ENCODE measurements at places on chromosomes 5 and 9.
A peak's percentile ranks its signal among the peaks of the same experiment; 100 is the strongest.

GRCh38 chr5:93099902-93100347 lies 481.1 kb downstream of the NR2F1-AS1 start:
- DNase-seq = no peak

- no peak for DNase-seq
These were observed 139.2 kb upstream of the CCNH start for GRCh38 chr5:87551911-87552310.

GRCh38 chr5:34858790-34859189 lies 19.8 kb downstream of the TTC23L start:
- DNase-seq = no peak

GRCh38 chr5:39513236-39513635 lies 88.5 kb upstream of the DAB2 start:
- DNase-seq = no peak

DNA sequence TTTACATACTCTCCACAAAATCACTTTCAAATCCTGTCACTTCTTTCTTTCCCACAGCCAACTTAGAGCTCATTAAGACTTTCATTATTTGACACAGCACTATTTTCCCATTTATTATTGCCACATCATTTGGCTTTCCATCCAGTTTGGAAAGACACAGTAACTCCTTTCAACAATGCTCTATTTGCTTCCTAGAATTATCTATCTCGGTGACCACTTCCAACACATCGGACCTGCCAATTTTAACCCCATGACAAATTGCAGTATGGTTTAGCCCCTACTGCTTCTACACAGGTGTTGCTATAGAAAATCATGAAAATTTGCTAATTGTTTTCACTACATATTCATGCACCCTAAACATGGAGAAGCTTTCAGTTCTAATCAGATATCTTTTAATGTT lies 190.6 kb upstream of the COX7C start:
- no peak for DNase-seq

GRCh38 chr9:128895556-128895955 lies 13.6 kb downstream of the LRRC8A start:
- DNase-seq = no peak

DNA sequence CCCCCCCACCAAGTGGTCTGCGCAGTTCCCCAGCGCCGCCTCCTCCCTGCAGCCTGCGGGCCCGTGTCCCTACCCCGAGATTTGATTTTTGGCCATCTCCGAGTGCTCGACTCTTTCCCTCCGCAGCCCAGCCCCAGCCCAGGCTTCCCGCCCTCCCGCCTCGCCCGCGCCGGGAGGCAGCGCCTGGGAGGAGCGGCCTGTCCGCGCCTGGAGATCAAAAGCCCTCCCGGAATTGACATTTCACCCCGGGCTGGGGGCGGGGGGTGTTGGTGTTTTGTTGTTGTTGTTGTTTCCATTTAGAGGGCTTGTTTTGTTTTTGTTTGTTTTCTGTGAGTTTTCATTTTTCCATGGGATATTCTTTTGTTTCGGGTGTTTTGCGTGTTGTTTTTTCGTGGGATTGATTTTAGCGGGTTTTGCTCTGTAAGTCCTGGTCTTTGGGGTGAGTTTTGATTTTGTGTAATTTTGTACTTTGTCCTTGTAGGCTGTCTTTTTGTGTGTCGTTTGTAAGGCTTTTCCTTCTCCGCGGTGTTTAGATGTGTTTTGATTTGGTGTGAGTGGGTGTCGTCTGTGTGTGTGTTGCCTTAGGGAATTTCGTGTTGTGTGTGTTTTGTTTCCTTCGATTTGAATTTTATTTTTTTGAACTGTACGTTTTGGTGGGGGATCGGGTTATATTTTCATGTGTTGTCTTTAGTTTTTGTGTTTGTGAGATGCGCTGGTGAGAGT lies 1.7 kb upstream of the PAX5 start:
- peak; percentile 67 for DNase-seq

GRCh38 chr5:8924054-8924793 lies 621.7 kb downstream of the SEMA5A start:
- DNase-seq = no peak

- no peak for DNase-seq
These were observed 174.6 kb upstream of the ZNF608 start for GRCh38 chr5:124920909-124921666.

GRCh38 chr5:170313344-170313743 lies 15.8 kb upstream of the LCP2 start:
- no peak for DNase-seq

GRCh38 chr9:38467404-38467803 lies 43.1 kb upstream of the IGFBPL1 start:
- no peak for DNase-seq

GRCh38 chr5:134511796-134512660 lies 13.4 kb upstream of the JADE2 start:
- peak; percentile 97 for DNase-seq

DNA sequence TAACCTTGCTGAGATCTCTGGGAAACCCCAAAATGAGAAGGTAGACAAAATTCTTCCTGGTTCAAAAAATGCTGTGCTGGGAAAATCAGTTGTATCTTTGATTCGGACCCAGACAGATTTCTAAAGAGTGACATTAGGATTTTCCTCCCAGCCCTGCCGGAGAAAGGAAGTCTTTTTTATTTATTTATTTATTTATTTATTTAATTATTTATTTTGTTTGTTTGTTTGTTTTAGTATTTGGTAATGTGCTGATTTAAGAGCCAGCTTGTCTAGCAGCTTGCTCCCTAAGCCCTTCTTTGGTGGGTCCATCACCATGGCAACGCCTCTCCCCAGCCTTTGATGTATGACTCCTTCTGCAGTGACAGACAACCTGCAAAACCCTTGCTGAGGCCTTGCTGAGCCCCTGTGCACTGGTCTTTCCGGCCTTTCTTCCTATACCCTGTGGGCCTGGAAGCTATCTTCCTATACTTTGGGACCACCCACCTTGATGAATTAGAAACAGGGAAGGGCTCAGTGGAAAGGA lies 60.6 kb upstream of the AFAP1L1 start:
- no peak for DNase-seq

- no peak for DNase-seq
These were observed 1809.9 kb upstream of the ACO1 start for GRCh38 chr9:30574355-30575151.

DNA sequence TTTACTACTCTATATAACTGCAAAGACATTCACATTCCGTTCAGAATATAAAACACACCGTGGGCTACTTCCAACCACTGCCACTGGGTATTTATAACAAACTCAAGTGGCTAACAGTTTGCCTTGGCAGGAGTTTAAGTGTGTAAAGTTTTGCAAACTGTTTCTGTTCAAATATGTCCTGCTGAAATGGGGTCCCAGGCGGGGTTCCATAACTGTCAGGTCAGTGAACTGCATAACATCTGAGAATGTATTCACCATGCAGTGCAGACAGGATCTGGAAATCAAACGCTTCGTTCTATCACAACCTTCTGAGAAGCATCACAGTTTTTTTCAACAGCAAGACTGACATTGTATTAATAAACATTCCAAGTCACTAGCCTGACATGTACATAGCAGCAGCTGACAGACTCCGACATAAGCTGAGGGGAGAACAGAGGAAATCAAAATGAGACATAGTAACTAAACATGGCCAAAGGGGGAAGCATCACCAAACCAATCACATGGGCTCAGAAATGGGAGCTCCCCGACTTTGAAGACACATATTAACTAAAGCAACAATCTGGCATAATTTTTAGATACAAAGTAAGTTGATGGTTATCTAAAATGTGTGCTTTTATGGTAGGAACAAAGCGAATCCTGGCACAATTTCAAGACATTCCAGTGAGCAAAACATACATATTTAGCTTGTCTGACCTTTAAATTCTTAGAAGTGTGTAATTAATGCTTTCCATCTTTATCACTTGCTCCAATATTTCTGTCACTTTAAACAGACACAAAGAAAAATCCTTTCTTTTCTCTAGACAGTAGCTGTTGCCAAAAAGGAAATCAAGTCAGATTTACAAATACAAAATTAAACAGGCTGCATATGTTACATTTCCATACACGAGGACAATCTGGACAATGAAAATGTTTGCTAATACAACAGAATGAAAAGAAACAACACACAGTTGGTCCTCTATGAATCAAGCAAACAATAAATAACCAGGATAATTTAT lies 156.8 kb downstream of the MAPKAP1 start:
- no peak for DNase-seq

DNA sequence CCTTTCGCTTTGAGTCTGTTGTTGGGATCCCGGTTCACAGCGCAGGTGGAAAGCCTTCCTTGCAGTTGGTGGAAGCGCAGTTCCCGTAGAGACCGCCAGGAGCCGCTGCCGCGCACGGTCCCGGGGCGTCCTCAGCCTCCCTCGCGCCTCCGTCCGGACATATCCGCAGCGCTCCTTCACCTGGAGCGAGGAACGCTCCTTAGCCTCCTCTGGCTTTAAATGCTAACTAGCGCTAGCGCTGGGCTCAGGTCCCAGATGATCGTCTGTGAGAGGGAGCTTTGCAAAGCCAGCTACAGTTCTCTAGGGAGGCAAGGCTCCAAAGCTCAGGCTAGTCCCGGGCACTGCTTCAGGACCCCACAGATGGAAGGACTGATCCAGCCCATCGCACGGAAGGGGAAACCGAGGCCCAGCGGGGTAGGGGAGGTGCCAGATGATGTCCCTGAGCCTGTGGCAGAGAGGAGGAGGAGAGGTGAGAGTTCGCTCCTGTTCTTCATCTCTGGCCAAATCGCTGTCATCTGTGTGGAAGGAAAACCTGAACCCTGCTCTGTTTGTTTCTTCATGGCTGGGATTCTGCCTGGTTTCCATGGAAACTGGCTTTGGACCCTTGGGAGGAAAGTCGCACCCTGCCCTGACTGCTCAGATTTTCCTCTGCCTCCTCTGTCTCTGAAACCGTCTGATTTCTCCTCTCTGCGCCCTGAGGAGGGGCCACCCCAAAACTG lies 31.4 kb downstream of the COL15A1 start:
- DNase-seq = peak; percentile 92

GRCh38 chr5:135737701-135738563 lies 96.5 kb upstream of the SLC25A48 start:
- DNase-seq = peak; percentile 37

GRCh38 chr9:71733176-71733575 lies 35.1 kb downstream of the CEMIP2 start:
- DNase-seq = no peak

DNA sequence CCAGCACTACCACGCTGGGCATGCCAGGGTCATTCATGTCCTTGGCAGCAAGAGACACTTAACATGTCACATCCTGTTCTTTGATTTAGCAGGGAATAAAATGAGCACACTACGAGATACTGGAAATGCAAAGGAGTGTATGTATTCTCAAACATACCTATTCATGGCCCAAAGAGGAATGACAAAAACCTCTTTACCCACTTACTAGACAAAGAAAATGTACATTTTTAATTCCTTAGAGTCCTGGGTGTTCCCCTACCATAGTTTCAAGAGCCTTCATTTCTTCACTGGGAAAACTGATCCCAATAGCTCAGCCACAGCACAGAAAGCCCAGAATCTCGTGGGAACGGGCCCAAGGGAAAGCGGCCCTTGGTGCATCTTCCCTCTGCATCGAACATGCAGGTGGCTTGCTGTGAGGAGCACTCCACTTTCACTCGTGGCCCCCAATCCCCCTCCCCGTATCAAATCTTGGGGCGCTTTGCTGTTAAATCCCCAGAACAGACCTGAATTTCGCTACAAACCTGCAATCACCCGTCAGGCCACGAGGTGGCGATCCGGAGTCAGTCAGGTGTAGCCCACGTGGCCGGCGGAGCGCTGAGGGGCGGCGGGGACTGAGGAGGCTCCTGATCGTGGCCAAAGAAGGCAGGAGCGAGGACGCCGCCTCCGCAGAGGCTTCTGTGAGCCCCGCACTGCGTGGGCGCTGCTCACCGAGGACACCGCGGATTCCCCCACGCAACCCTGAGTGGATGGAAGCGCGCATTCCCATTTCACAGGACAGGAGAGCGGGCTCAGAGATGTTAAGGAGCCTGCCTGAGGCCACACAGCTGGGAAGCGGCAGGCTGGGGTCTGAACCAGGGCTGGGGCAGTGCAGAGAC lies 91.4 kb downstream of the LMX1B start:
- peak; percentile 88 for DNase-seq

DNA sequence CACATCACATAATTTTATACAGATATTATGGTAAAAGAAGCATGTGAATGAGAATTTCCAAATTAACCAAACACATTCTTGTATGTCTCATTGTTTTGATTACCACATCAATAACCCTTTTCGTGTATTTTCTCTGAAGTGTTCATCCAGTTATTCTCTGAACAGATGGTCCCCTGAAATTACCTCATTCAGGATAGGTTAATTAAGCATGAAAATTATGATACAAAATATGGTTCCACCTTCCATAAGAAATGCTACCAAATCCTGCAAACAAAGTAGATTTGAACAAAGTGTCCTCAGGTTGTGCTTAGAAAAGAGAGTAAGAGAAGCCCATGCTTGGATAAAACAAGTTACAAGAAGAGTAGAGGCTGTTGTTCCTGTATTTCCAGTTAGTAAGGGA lies 83.1 kb upstream of the LMNB1 start:
- DNase-seq = no peak

DNA sequence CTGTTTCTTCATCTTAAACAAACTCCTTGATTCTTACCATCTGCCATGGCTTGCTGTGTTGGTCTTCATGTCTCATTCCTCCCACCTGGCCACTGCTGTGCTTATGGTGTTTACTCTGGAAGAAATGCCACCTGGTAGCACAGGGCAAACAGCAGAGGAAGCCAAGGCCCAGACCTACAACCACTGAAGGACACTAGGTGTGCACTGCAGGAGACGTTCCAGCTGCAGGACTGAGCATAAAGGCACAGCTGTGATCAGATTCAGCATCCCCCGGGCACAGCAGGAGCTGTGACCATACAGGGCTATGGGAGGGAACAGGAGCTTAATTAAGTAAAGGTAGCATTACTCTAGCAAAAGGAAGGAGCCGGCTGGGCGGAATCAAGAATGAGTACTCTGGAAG lies 12.6 kb upstream of the GNAQ start:
- DNase-seq = no peak

- DNase-seq = no peak
These were observed 256.2 kb downstream of the ACTL7B start for GRCh38 chr9:108599571-108599970.

DNA sequence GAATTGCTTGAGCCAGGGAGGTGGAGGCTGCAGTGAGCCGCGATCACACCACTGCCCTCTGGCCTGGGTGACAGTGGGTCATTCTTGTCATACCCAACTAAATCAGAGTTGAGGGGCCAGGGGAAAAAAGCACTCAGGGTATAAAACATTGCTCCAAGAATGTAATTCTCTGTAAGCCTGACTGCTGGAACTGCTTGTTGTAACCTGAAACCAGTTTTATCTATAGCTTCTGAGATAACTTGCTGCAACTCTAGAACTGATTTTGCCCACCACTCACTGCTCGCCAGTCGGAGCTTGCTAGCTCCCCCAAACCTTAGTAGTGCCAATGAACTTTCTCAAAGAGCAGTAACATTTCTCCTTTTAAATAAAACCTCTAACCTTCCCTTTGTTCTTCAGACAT lies 9.6 kb upstream of the MSH3 start:
- no peak for DNase-seq

- no peak for DNase-seq
These were observed 33.7 kb downstream of the HAVCR1 start for GRCh38 chr5:157025093-157025698.

All from islet precursor cell (in vitro differentiated cells).